ENCODE measurements at places on chromosomes 12 and 14.
A peak's percentile ranks its signal among the peaks of the same experiment; 100 is the strongest.

DNA sequence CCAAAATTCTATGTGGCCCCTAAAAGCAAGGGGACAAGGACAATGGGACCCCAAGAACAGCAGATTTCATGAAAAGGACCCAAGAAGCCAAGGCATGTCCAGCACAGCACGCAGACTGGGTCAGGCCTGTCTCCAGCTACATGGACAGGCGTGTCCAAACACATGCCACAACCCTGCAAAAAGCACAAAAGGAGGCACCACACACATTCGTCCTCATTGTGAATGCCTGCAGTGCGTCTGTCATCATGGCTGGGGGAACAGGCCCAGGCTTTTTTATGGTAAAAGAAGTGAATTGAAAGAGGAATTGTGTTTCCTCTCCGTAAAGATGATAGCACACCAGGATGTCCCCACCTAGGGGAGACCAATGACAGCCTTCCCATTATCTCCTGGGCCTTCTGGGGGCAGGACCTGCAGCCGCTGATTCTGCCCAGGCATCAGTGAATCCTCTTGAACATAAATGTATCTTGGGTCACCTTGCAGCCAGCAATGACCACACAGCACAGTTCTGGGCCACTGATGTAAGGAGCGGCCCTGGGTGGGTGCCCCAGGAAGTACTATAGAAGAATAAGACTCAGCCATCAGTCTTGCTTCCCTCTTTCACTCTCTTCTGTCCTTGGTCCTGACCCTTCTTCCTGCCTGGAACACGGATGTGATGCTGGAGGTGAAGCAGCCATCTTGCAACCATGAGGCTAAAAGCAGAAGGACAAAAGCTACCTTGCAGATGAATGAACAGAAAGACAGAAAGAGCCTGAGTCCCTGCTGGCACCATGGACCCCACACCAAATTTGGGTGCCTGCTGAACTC lies 29.8 kb upstream of the C14orf180 start:
- no peak overlapping the region for H3K27ac ChIP-seq
- H3K27me3 ChIP-seq = peaks cover 4% of the 10 kb centered on the region
- DNase-seq = no peak
- no peaks in the 10 kb centered on the region for H3K4me1 ChIP-seq
- H3K36me3 ChIP-seq = no peaks in the 10 kb centered on the region
- no peak overlapping the region for H3K4me3 ChIP-seq

- H3K4me1 ChIP-seq = no peaks in the 10 kb centered on the region
- H3K4me3 ChIP-seq = no peak overlapping the region
- no peaks in the 10 kb centered on the region for H3K27me3 ChIP-seq
- no peak for DNase-seq
These were observed 147.6 kb downstream of the NDUFA12 start for GRCh38 chr12:94855853-94856252.

- H3K27ac ChIP-seq = no peak overlapping the region
- no peak overlapping the region for H3K4me3 ChIP-seq
- DNase-seq = no peak
- no peaks in the 10 kb centered on the region for H3K27me3 ChIP-seq
These were observed 2.7 kb downstream of the IRAK4 start for GRCh38 chr12:43761500-43761899.

- H3K27me3 ChIP-seq = no peaks in the 10 kb centered on the region
- H3K4me1 ChIP-seq = no peaks in the 10 kb centered on the region
- no peak overlapping the region for H3K4me3 ChIP-seq
- no peak overlapping the region for H3K27ac ChIP-seq
- no peak for DNase-seq
- no peaks in the 10 kb centered on the region for H3K36me3 ChIP-seq
These were observed 87.2 kb downstream of the TSPAN8 start for GRCh38 chr12:71070416-71071128.

- no peaks in the 10 kb centered on the region for H3K27me3 ChIP-seq
- H3K36me3 ChIP-seq = no peaks in the 10 kb centered on the region
- H3K4me3 ChIP-seq = no peak overlapping the region
These were observed 59.3 kb downstream of the FOXN3 start for GRCh38 chr14:89357655-89358297.

DNA sequence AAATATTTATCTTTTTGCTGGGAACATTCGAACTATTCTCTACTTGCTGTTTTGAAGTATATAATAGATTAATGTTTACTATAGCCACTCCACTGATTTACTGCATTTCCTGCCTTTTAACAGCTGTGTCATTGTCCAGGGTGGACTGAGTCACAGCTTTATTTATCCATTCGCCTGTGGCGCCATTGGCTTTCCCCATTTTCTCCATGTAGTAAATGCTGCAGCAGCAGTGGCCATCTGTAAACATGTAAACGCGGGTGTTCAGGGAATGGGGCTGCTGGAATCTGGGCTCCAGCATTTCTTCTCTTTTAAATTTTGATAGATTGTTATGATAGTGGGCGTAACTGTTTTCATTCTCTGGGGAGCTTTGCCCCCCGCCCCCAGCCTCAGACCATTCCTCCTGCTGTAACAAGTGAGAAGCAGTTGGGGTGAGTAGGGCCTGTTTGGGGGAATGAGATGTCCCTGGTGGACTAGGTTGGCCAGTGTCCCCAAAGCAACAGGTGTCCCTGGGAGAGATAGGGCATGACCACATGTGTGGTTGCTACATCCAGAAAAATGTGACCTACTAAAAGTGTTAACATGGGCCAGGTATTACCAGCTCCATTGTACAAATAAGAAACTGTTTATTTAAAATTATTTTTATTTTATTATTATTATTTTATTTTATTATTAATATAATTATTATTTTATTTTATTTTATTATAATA lies 32.9 kb downstream of the RIN3 start:
- no peak for DNase-seq
- H3K4me3 ChIP-seq = no peak overlapping the region
- no peaks in the 10 kb centered on the region for H3K4me1 ChIP-seq

DNA sequence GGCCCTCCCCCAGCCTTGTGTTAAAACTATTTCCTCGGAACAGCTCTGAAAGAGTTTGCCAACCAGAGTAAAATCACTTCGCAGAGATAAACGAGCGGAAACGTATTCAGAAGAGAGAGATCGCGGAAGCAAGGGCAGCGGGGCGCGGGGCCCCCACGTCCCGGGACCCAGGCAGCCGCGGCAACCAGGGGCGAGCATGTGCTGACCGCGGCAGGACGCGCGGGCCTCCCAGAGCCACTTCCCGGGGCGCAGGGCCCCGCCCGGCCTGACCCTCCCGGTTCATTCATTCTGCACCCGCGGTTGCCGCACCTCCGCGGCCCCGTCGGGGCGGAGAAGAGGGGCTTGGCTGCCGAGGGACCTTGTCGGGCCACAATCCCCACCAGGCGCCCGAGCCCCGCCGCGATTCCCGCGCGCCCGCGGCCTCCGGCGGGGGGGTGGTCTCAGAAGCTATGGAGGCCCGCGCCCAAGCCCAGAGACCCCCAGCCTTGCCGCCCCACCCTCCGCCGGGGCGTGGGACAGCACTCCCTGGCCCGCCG lies 598 bp downstream of the UBE2N start:
- peak overlapping the region; percentile 83 for H3K27ac ChIP-seq
- no peaks in the 10 kb centered on the region for H3K36me3 ChIP-seq
- H3K4me1 ChIP-seq = no peaks in the 10 kb centered on the region

GRCh38 chr12:22802883-22803630 lies 178.1 kb downstream of the ETNK1 start:
- no peaks in the 10 kb centered on the region for H3K36me3 ChIP-seq
- H3K27ac ChIP-seq = no peak overlapping the region
- no peak overlapping the region for H3K4me3 ChIP-seq
- no peak for DNase-seq

GRCh38 chr12:125983784-125984500 lies 918.7 kb downstream of the AACS start:
- H3K27ac ChIP-seq = peak overlapping the region; percentile 72
- peak overlapping the region; percentile 65 for H3K4me3 ChIP-seq
- no peaks in the 10 kb centered on the region for H3K4me1 ChIP-seq
- H3K36me3 ChIP-seq = no peaks in the 10 kb centered on the region

- H3K36me3 ChIP-seq = peaks cover 39% of the 10 kb centered on the region
- DNase-seq = no peak
- no peaks in the 10 kb centered on the region for H3K27me3 ChIP-seq
- no peak overlapping the region for H3K27ac ChIP-seq
- no peaks in the 10 kb centered on the region for H3K4me1 ChIP-seq
These were observed 24.2 kb upstream of the GALNT16 start for GRCh38 chr14:69235708-69236107.

DNA sequence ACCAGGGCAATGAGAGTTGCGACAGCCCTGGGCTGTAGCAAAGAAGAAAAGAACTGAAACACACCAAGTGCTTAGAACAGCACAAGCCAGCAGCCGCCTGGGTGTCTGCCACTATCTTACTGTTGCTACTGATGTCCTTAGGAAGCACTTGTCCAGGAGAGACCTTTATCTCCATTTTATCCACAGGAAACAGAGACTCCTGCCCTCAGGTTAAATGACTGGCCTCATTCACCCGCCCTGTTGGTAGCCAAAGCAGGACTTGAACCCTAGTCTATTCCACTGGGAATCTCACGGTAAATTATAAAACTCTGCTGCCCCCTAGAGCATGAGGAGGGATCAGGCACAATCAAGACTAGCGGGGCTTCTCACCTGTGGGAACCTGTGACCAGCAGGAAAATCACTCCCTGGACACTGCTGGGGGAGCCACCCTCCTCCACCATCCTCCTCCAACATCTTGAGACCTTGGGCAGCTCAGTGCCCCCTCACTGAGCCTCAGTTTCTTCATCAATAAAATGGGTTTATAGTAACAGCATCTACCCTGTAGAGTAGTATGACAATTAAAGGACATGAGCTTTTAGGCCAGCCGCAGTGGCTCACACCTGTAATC lies 20.5 kb upstream of the TESC start:
- H3K27ac ChIP-seq = no peak overlapping the region
- H3K27me3 ChIP-seq = no peaks in the 10 kb centered on the region
- DNase-seq = peak; percentile 57
- H3K36me3 ChIP-seq = no peaks in the 10 kb centered on the region
- H3K4me1 ChIP-seq = no peaks in the 10 kb centered on the region

GRCh38 chr12:67268335-67268895 lies 743 bp upstream of the CAND1 start:
- peak overlapping the region; percentile 98 for H3K4me3 ChIP-seq
- H3K36me3 ChIP-seq = no peaks in the 10 kb centered on the region
- no peaks in the 10 kb centered on the region for H3K27me3 ChIP-seq
- peaks cover 17% of the 10 kb centered on the region for H3K4me1 ChIP-seq
- peak; percentile 99 for DNase-seq

DNA sequence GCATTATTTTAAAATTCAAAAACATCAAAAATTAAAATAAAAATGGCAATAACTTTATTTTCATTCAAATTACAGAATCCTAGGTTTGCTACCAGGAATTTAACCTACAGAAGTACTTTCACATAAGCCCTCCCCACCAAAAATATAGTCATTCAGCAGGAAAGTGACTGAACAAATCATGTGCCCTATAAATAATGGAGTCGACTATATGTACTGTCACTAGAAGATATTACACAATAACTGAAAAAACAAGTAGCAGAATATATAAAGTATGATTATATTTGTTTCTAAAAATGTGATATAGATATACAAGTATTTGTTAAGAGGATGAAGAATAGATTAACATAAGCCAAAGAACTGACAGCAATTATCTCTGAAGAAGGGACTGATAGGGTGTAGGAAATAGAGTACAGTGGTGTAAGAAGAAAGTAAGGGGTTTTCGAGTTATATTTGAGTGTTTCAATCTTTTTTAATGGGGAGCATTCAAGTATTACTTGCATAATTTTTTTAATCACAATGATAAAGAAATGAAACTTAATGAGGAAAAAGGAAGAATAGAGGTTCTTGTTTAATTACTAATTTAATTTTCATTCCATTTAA lies 7.9 kb downstream of the C2CD5 start:
- no peaks in the 10 kb centered on the region for H3K27me3 ChIP-seq
- no peak overlapping the region for H3K4me3 ChIP-seq
- no peak overlapping the region for H3K27ac ChIP-seq
- no peak for DNase-seq
- H3K36me3 ChIP-seq = no peaks in the 10 kb centered on the region

DNA sequence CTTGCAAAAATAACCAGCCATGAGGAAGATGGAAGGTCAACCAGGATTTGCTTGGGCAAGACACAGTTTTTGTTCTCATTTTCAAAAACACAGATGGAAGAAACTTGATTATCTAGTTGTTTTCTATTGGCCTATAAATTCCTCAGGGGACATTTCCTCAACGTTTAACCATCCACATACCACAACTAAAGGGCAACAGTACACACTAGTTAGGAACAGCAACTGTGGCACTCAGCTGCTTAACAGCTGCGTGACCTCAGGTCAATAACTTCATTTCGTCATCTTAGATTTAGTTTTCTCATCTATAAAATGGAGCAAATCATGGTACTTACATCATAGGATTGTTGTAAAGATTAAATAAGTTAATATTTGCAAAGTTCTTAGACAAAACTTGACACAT lies 18.7 kb downstream of the SSTR1 start:
- H3K4me1 ChIP-seq = no peaks in the 10 kb centered on the region
- no peak overlapping the region for H3K4me3 ChIP-seq
- DNase-seq = no peak
- H3K27me3 ChIP-seq = no peaks in the 10 kb centered on the region

GRCh38 chr12:19154686-19155085 lies 25.2 kb downstream of the PLEKHA5 start:
- no peak overlapping the region for H3K4me3 ChIP-seq
- H3K27me3 ChIP-seq = no peaks in the 10 kb centered on the region
- H3K36me3 ChIP-seq = no peaks in the 10 kb centered on the region
- peak overlapping the region; percentile 14 for H3K27ac ChIP-seq
- DNase-seq = no peak
- no peaks in the 10 kb centered on the region for H3K4me1 ChIP-seq

DNA sequence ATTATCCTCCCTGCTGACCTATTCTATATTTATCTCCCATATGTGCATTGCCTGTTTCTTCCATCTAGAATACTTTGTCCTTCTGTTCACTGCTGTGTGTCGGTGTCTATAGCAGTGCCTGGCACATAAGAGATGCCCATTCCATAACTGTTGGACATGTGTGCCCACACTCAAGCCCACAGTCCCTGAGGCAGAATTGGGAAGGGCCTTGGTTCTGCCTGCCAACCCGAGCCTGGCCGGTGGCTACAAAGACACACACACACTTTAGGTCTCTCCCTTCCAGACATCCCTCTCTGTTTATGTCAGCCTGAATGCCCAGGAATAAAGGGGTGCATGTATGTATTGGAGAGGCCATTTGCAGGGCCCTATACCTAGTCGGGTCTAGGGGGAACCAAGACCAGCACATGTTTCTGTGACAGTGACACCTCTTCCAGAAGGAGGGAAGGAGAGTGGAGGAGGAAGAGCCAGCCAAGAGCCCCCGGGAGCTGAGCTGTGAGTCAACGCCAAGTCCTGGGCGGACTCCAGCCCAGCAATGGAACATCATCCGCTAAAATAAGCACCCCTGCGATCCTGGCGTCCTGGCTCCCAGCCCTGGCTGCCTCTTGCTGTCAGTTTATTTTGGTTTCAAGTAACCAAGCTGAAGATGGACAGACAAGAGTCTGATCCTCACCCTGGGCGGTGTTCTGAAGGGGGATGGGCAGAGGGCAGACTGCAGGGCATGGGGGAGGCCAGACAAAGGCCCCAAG lies 4.3 kb upstream of the ASB2 start:
- H3K4me3 ChIP-seq = no peak overlapping the region
- H3K4me1 ChIP-seq = no peaks in the 10 kb centered on the region
- no peaks in the 10 kb centered on the region for H3K36me3 ChIP-seq
- no peak overlapping the region for H3K27ac ChIP-seq

GRCh38 chr14:75876530-75876929 lies 105.3 kb downstream of the TGFB3 start:
- H3K27ac ChIP-seq = no peak overlapping the region
- DNase-seq = no peak
- H3K27me3 ChIP-seq = no peaks in the 10 kb centered on the region
- H3K4me3 ChIP-seq = no peak overlapping the region
